A549 (cell line): ENCODE measurements at places on chromosomes 16 and 17. TPM values are rescaled to one million over a fixed set of nuclear protein-coding genes. Genes with fewer than 3 reads are reported as not detected.
A peak's percentile ranks its signal among the peaks of the same experiment; 100 is the strongest.

The CD79B gene
- not detected in 3 replicates for polyA plus RNA-seq

The TSPAN10 gene
- 5.4 to 7.1 TPM (median 6.3 TPM) in 3 replicates for polyA plus RNA-seq

The TAC4 gene
- polyA plus RNA-seq: not detected in 3 replicates

The TMC8 gene
- polyA plus RNA-seq: 0.16 to 0.32 TPM (median 0.26 TPM) in 3 replicates

DNA sequence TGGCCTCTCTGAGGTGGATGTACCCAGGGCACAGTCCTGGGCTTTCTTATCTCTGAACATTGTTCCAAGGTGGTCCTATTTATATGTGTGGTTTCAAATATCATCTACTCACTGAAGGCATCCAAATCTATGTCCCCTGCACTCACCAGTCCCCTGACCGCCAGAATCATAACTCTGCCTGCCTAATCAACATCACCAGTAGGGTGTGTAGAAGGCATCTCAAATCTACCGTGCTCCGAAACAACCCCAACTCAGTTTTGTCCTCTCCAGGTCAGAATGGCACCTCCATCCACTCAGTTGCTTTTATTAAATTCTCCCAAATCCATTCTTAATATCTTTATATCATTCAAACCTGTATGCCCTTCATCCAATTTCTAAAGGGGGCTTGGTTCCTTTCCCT is 536.3 kb downstream of the GRIN2A start:
- DNase-seq: no peak

DNA sequence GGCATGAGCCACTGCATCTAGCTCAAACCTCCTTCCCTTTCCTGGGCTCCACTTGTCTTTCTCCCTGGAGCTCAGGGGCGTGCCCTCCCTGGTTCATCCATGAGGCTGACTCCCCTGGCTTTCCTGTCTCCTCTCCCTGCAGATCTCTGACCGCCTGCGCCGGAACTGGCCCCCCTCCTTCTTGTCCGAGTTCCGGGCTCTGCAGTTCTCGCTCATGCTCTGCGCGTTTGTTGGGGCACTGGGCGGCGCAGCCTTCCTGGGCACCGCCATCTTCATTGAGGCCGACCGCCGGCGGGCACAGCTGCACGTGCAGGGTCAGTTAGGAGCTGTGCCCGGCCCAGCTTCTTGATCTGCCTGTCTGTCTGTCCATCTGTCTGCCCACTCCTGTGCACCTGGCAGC is 1.2 kb upstream of the LAT start:
- no peak for DNase-seq

DNA sequence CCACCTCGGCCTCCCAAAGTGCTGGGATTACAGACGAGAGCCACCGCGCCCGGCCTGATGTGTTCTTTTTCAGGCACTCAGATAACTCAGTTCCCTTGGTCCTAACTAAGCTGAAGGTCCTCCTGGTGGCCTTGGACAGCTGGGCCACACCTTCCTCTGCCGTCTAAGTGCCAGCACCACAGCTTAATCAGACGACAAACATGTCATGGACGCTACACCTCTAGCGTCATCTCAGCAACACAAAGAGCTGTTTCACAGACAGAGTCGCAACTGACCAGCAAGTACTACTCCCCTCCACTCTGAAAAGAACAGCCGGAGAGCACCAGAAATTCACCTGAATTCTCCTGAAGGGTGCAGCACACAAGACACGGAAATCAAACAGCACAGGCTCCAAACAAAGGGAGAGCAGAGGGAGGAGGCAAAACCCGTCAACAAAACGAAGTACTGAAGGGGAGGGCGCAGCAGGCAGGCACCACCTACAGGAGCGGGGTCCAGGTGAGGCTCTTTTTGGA is 4.4 kb downstream of the TRAP1 start:
- no peak for DNase-seq

The CSF3 gene
- not detected in 3 replicates for polyA plus RNA-seq

The EFNB3 gene
- 0.96 to 1.9 TPM (median 1.7 TPM) in 3 replicates for polyA plus RNA-seq

- no peak for DNase-seq
These were observed 7.3 kb upstream of the CPHXL start for GRCh38 chr16:75733305-75734211.

GRCh38 chr16:28309811-28310311 is 17.5 kb downstream of the SBK1 start:
- no peak for DNase-seq

GRCh38 chr16:3578610-3579551 is 1.7 kb upstream of the NLRC3 start:
- DNase-seq: no peak

- DNase-seq: no peak
These were observed 13.5 kb downstream of the EEF2K start for GRCh38 chr16:22219389-22220068.

The TP53TG3C gene
- 0.20 to 0.45 TPM (median 0.43 TPM) in 3 replicates for polyA plus RNA-seq

DNA sequence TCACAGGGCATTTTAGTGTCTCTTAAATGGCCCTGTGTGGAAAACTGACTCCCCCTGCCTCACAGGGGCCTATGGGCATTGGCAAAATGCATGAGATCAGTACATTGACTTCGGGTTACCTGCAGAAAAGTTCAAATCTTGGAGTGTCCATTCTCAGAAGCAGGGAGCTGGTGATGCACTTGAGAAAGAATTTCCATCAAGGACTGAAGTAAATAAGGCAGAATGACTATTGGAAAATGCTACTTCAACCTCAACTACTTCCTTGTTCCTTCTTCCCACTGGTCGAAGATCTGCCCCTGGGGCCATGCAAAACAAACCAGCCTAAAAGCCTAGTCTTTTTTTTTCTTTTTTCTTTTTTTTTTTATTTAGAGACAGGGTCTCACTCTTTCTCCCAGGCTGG is 13.8 kb upstream of the GSDMA start:
- DNase-seq: no peak

DNA sequence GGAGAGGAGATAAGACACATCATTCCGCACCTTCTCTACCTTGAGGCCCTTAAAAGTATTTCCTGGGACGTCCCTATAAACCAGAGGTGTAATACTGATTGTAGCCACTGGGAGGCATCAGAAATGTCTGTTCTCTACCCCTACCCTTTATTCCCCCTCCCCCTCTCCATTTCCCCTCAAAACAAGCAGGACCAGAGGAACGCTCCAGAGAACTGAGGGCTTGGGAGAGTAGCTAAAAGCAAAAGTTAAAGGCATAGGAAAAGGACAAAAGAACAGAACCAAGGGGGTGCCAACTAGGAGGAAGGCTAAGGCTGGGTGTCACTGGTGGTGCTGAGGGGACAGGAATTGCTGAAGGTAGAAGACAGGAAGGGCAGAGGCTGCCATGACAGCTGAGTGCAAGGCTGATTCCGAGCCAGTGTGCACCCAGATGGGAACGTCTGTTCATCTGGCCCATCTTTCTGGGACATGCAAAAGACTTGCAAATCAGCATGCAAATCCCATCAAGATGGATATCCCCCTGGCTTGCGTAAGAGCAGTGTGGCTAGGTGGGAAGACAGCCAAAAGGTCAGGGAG is 6.7 kb downstream of the CAMTA2 start:
- DNase-seq: peak; percentile 73

DNA sequence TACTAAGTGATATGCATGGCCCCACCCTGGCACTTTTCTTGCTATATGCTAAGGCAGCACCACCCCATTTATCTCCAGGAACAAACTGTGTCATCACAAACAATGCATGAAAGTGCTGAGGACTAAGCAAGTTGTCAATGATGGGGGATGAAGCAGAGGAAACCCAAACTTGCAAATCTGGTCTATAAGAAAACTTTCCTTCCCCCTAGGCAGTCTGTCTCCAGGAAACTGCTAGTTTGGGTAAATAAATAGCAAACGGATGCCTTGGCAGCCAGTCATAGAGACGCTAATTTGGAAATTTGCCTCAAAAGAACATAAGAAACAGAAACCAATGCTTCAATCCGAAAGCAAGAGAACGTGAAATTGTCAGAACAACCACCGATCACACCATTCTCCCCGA is 5.6 kb upstream of the HSBP1 start:
- peak; percentile 15 for DNase-seq

DNA sequence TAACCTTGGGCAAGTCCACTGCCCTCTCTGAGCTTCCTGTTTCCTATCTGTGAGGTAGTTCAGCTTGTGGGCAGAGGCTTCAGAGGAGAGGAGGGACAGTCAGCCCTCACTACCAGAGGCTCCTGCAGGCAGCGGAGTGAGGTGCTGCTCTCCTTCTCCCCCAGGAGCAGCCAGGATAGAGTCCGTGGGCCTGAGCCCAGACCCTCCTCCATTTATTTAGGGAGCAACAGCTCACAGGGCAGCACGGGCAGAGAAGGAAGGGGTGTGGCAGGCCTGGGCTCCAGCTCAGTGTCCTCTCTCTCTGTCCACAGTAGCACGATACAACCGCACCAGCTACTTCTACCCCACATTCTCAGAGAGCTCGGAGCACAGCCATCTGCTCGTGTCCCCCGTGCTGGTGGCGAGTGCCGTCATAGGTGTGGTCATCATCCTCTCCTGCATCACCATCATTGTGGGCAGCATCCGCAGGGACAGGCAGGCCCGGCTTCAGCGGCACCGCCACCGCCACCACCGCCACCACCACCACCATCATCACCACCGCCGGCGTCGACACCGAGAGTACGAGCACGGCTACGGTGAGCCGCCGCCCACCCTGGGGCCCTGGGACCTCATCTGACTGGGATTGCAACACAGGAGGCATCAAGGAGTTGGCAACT is 42.3 kb downstream of the BEAN1 start:
- no peak for DNase-seq

DNA sequence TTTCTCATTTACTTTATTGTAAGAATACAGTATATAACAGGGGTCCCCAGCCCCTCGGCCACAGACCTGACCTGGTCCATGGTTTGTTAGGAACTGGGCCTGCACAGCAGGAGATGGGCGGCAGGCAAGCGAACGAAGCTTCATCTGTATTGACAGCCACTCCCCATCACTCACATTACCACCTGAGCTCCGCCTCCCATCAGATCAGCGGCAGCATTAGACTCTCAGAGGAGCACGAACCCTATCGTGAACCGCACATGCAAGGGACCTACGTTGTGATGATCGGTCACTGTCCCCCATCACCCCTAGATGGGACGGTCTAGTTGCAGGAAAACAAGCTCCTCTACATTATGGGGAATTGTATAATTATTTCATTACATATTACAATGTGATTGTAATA is 410.6 kb downstream of the SLC39A11 start:
- DNase-seq: no peak

DNA sequence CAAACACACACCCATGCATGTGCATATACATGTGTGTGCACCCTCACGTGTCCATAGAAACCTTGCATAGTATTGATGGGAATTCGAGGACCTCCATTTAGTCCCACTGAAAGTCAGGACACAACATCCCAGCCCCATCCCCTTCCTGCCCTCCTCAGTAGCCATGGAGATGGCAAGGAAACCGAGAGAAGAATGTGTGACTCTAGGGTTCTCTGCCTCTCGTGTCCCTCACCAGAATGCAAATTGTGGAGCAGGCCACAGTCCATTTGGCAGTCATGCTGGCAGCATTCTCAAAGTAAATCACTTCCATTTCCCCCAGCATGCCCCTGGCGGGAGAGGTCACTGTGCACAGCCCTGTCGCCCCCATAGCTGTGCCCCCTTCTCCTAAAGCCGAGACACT is 141.1 kb downstream of the MSI2 start:
- DNase-seq: no peak

DNA sequence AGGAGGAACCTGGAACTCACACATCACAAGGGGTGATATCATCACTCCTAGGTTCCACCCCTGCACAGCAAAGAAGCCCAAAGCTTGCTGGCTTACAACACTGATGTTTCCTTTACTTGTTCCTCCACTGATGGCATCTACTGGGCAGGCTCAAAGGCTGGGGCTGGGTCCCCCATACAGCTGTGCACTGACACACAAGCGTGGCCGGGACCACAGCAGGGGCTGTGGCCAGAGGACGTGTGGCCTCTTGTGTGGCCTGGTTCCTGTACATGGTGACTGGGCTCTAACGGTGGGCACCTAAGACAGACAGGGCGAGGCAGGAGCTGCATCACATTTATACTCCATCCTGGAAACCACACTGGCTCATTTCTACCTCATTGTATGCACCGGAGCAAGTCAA is 264.4 kb upstream of the FOXF1 start:
- no peak for DNase-seq

DNA sequence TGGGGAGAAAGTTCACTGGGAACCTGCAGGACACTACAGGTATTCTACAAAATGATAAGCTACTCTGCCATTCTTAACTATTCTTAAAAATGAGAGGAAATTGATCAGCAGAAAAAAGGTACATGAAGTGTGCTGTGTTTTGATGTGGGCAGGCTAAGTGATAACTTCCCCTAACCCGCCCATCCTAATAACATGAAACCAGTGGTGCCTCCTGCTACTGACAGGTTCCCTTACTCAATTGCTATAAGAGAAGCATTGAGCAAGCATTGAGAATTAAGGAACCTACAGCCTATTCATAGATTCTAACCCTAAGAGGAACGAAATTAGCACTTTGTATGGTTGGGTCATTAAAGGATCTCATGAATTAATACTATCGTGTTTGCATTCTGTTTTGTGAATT is 18.9 kb downstream of the XYLT1 start:
- no peak for DNase-seq

DNA sequence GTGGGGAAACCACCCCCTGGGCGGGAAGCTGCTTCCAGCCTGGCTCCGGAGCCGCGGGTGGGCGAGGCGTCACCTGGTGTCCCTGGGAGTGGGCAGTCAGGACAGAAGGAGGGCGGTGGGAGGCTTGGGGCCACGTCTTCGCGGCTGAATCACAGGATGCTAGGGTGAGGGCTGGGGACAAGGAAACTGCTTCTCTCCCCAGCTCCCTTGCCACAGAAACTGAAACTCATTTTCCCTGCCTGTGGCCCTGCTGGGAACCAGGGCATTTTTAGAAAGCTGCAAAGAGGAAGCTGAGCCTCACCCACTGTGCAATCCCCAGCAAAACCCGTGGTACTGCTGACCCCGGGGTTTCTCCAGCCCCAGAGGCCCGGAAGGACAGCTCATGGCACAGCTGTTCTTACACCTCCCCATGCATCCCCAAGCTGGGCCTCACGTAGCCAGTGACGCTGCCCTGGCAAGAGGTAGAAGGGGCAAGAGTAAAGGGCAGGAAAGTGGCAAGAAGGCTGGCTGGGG is 8.2 kb downstream of the RHBDF2 start:
- no peak for DNase-seq

DNA sequence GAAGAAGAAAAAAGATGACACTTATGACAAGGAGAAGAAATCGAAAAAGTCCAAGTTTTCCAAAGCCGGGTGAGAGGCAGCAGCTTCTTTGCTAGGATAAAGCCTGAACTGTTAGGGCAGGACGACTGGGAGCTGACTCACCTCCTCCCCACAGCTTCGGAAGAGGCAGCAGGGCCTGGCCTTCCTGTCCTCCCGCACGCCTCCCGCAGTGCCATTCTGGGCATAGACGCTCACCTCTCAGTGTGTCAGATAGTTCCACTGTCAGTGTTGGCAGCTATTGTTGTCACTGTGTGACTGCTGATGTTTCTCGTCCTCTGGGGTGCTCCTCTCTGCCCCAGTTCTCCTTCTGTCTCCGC is 12.6 kb downstream of the UBN1 start:
- no peak for DNase-seq

GRCh38 chr17:8117980-8118768 is at the start of gene ALOXE3:
ALOXE3 (minus strand) TSS chr17:8118514; CDS start chr17:8117990, 524 bp downstream.
- DNase-seq: peak; percentile 82

The SLC25A11 gene
- 64.4 to 69.2 TPM (median 67.9 TPM) in 3 replicates for polyA plus RNA-seq

DNA sequence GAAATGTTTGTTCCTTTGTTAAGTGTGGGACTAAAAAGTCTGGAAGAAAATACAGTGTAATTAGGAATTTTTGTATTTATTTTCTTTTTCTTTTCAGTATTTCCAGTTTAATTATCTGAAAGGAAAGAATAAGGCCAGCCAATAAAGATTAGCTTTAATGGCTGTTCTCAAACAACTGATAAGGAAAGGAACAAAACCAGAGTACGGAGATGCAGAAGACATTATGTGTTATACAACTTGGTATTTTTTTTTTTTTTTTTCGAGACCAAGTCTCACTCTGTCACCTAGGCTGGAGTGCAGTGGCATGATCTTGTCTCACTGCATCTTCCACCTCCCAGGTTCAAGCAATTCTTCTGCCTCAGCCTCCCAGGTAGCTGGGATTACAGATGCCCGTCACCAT is 47.5 kb downstream of the SNTB2 start:
- DNase-seq: no peak

The BLMH gene
- 61.5 to 66.4 TPM (median 62.7 TPM) in 3 replicates for polyA plus RNA-seq
